CD14-positive monocyte (primary cell): ENCODE measurements at places on chromosomes 12 and 14.

- no peak for DNase-seq
Measured at GRCh38 chr14:68547305-68548193, 245.3 kb downstream of the ZFP36L1 start.

GRCh38 chr12:68236421-68237059 is 10.9 kb upstream of the IL26 start:
- peak; percentile 34 for DNase-seq

GRCh38 chr12:87827638-87828264 is 201.4 kb downstream of the C12orf50 start:
- no peak for DNase-seq

DNA sequence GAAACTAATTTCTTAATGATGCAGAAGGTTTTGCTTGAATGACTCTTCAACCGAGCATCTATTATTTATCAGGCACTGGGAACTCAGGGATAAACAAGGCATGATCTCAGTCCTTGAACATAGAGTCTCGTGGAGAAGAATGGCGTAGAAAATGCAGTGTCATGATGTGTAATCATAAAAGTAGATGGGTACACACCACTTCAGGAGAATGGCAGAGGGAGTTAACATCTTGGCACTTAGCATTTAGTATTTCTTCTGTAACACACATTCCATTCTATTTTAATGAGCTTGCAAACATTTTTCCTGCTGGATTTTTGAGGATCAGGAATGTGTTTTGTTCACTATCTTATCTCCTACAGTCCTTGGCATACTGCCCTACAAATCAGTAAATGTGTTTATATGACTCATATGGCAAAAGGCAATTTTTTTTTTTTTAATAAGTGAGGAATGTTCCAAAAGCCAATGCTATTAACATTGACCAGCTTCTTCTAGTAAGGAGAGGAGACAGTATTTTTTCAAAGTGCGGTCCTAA is 3.8 kb downstream of the TXNRD1 start:
- peak; percentile 3 for DNase-seq

DNA sequence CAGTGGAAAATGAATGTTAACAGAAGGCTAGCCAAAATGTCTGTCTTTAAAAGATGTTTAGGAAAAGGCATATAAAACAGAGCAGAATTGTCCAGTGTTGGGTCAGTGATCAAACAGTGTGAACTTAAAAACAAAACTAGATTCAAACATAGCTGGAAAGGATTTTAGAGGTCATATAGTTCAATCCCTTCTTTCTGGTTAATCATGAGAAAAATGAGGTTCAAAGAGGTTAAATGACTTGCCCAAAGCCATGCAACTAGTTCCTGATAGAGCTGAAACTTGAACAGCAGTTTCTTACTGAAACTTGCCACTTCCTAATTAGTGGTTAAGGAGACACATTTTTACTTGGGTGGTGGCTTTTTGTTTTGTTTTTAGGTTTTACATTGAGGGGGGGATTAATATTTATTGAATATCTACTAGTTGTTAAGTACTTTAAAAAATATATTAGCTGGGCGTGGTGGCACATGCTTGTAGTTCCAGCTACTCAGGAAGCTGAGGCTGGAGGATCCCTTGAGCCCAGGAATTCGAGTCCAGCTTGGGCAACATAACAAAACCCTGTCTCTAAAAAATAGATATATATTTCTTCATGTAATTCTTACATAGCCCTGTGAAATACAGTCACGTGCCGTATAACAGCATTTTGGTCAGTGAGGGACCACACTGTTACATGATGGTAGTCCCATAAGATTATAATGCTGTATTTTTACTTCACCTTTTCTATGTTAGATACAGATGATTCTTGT is 20.4 kb downstream of the ACVR1B start:
- DNase-seq: peak; percentile 81

GRCh38 chr14:50257732-50258131 is 26.4 kb upstream of the SOS2 start:
- DNase-seq: no peak

GRCh38 chr14:32329690-32330285 is 690 bp downstream of the AKAP6 start:
- no peak for DNase-seq

GRCh38 chr12:30485230-30485890 is 210.3 kb downstream of the IPO8 start:
- DNase-seq: no peak

DNA sequence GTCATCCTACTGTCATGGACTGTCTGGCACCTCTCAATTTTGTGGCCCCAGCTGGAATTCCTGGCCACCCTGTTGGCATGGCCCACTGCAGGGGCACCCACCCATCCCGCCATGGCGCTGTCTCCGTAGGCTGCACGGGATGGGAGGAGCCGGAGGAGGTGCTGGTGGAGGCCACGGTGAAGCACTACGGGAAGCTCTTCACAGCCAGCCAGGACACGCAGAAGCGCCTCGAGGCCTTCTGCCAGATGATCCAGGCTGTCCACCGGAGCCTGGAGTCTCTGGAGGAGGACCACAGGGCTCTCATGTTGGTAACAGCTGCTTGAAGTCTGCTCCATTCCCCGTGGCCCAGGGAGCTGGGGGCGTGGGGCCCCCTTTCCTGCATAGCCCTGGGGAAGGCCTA is 3.9 kb downstream of the CCDC197 start:
- DNase-seq: no peak

GRCh38 chr12:66638666-66639065 is 40.2 kb downstream of the GRIP1 start:
- DNase-seq: no peak

DNA sequence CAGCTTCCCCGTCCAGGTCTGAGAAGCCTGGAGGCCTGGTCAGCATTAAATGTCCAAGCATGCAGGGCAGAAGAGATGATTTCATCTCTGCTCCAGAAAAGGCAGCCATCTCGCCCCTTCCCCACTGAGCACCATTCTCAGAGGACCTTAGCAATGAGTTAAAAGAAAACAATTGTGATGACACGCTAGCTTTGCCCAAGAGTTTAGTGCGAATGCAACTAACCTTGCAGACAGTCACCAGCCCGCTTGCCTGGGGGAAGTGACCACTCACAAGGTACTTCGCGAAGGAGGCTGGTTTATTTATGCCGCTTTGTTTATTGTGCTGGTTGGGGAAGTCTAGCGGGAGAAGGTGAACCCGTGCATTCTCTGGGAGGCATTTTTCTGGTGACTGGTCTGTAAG is 170.7 kb downstream of the RBM19 start:
- no peak for DNase-seq
